Activated CD8-positive, alpha-beta memory T cell treated with anti-CD3 and anti-CD28 coated beads for 4 hours (primary cell): ENCODE measurements at places on chromosomes 6 and 20.

GRCh38 chr20:19185083-19185482, 27.4 kb upstream of the SLC24A3 start:
- DNase-seq = no peak

DNA sequence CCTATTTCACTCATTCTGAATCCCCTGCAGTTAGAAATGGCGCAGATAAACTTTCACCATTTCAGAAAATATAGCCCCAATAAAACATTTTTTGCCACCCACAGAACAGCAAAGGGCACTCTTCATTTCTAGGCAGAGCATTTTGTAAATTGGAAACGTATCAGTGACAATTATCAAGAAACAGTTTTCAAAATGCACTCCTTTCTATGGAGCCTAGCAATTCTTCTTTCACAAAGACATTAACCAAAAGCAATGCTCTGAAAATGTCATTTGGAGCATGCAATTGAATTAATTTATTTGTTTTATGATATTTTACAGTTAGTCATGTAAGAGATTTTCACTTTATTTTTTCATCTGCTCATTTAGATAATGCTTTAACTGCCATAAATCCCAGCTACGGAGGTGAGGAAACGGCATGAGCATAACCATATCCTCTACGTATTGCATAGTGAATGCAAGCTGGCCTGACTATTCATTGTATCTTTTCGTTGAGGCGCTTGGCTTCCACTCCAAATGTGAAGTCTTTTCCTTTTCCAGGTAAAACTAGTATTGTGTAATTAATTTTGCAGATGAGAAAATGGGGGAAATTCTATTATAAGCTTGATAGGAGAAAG, 813.4 kb downstream of the C6orf118 start:
- no peak for DNase-seq

DNA sequence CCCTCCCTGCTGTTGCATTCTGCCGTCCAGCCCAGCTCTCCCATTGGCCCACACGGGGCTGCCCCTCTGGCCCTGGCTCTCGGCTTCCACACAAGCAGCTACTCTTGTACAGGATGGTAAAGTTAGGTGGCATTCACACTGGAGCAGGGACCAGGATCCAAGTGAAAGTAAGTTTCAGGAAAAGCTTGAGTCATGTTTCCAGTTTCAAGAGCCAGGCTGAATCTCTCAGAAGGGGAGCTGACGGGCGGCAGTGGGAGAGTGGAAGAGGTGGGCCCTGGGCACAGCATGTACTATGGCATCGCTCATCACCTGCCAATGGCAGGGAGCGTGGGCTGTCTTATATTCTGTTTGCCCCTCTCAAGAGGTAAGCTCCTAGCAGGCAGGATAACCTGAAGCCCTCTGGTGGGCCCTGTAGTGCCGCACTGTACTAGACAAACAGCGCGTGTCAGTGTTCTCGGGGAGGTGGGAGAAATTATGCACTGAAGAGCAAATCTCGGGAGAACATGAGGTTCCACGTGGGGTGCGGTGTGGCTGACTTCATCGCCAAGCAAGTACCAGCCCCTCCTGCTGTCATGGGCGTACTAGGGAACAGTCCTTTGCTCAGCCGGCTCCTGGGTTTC, 241.5 kb downstream of the NRN1 start:
- DNase-seq = no peak

GRCh38 chr6:40626886-40627285, 39.7 kb upstream of the LRFN2 start:
- no peak for DNase-seq

GRCh38 chr6:20467437-20467836, 65.8 kb downstream of the E2F3 start:
- DNase-seq = no peak

- no peak for DNase-seq
Observed at GRCh38 chr6:152402791-152403190, 234.4 kb downstream of the SYNE1 start.

DNA sequence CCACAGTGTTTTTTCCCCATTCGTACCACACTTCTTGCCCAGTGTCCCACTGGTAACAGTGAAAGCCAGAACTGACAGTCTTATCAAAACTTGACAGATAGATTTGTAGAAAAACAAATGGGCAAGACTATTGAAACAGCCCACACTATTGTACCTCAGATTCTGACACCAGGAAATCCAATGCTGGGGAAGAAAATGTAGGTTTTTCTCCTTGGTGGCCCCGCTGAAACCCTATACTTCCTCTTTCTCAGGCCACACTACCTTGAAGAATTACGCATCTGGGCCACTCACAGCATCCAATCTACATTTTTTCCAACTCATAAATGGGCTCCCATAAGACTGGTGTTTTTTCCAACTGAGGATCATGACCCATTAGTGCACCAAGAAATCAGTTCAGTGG, 90.9 kb upstream of the HDDC2 start:
- no peak for DNase-seq

DNA sequence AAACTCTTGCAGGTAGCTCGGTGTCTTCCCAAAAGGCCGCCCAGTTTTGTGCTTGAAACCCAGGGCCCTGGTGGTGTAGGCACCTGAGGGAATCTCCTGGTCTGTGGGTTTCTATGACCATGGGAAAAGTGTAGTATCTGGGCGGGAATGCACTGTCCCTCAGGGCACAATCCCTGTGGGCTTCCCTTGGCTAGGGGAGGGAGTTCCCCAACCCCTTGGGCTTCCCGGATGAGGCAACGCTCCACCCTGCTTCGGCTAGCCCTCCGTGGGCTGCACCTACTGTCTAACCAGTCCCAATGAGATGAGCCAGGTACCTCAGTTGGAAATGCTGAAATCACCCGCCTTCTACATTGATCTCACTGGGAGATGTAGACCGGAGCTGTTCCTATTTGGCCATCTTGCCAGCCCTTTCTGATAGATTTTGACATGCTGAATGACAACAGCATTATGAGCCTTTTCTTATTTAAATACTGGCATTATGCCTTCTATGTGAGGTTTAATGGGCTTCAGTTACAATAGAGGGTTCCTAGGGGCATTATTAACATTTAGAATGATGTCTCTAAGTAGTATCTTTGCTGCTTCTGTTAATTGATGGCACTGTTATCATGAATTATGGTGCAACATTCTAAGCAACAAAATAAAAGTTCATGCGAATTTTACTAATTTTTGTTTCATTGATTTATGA, 133.7 kb upstream of the FLRT3 start:
- DNase-seq = no peak

GRCh38 chr6:3328796-3329195, 70.0 kb downstream of the PSMG4 start:
- DNase-seq = no peak

GRCh38 chr20:62219101-62219991, 732 bp downstream of the HRH3 start:
- DNase-seq = no peak

DNA sequence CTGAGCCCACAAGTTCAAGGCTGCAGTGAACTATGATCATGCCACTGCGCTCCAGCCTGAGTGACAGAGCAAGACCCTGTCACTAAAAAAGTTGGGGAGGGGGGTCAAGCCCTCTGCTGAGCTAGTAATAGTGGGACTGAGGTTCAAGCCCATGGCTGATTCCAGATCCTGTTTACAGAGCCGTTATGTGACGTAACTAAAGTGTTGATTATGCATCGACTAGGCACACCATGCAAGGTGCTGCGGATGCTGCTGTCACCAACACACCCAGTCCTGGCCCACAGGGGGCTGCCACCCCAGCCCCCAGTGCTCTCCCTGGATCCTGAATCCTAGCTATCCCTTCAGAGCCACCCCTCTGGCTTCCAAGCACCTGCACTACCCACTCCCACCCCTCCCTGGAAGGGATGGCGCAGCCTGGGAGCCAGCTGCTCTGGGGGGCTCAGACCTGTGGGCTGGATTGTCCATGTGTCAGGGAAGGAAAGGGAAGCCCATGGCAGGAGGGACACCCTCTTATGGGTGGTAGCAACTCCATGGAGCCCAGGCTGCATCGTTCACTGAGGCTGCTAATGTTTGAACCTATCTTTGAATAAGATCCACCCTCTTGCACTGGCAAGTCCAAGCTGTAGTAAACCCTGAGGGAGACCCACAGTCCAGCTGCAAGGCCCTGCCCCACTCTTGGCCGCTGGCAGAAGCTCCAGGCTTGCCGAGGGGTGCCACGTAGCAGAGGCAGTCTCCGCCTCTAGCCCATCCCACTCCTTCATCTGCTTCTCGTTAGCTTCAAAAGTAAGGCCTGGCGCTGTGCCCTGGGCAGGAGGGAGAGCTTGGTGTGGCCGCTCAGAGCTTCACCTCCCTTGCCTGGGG, 95.0 kb downstream of the SNX5 start:
- no peak for DNase-seq

- DNase-seq = no peak
Observed at GRCh38 chr6:25118038-25118437, 161.1 kb upstream of the CARMIL1 start.

DNA sequence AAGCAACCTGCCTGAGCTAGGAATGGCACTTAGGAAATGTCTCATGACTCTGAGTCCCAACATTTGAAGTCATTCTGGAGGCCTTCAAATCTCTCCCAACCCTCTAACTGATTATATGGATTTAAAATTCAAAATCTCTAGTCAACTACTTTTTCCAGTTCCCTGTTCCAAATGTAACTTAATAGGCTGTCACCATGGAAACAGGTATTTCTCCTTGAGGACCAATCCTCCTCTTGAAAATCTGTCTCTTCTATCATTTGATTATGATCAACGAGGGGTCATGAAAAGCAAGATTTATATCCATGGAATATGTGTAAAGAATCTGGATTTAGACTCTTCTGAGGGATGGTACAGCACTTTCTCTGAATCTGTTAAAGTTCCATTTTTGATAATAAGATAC, 127.3 kb upstream of the DTNBP1 start:
- DNase-seq = no peak

DNA sequence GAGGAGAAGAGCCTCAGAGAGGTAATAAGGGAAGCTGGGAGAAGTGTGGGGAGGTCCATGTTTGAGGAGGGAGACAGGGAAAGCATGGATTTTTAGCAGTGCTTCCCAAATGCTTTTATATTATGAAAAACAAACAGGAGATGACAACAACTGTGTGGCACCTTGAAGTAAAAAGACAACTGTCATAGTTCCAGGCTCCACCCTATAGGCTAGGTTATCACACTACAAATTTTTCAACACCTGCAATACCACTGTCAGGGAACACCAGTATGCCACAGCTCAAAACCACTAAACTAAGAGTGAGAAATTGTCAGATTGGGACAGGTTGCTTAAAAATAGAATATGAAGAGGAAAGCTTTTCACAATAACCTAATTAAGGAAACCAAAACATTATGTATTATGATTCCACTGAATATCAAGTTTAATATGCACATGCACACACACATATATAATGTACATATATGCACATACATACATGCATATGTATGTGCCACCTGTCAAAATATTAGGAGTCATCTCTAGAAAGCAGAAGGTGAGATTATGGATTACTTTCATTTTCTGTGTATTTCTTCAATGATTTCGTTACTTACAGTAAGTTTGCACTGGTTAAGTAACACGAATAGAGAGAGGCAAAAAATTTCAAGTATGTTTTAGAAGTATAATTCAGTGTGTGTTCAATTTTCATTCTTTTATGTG, 261.2 kb downstream of the PTPRK start:
- no peak for DNase-seq

DNA sequence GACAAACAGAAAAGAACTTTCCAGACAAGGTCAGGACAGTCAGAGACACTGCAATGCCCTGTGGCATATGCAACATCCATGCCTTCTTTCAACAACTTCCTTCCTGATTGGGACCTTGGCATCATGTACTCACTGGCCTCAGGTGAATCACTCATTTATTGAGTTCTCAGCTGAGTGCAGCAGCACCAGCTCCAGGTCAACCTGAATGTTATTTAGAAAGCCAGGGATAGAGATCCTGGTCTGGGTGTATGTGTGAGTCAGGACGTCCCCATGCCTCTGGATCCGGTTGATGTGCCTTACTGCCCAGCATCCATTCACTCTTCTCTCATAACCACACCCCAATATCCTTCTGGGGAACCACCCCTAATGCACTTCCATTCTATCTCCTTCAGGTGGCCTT, 54.4 kb downstream of the SNRNP48 start:
- no peak for DNase-seq

- no peak for DNase-seq
Observed at GRCh38 chr6:47671777-47672176, 26.6 kb upstream of the ADGRF4 start.

DNA sequence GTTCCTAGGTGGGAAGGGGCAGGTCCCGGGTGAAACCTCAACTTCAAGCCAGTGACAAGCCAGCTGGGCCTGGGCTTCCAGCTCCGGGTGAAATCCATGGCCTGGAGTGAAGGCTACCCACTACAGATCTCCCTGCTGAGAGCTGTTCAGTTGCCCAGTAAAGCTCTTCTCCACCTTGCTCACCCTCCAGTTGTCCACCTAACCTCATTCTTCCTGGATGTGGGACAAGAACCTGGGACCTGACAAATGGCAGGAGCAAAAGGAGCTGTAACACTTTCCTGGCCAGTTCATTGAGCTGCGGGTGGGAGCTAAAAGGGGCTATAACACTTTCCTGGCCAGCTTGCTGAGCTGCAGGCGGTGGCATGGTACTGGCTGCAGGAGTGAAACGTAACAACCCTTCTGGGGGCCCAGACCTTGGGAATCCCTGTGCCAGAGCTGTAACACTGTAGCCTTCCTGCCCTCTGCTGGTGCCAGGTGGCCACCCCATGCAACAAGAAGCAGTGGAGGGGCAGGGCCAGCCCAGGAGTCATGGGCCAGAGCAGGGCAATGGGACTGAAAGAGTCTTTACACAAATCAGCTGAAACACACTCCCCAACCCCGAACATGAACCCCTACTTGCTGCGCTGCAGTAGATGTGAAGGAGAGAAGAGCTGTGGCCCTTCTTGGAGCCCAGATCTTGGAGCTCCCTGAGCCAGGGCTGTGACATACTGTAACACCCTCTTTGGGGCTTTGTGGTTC, 3.6 kb upstream of the HINT3 start:
- DNase-seq = no peak

- no peak for DNase-seq
Observed at GRCh38 chr20:7637184-7637583, 303.1 kb downstream of the HAO1 start.

DNA sequence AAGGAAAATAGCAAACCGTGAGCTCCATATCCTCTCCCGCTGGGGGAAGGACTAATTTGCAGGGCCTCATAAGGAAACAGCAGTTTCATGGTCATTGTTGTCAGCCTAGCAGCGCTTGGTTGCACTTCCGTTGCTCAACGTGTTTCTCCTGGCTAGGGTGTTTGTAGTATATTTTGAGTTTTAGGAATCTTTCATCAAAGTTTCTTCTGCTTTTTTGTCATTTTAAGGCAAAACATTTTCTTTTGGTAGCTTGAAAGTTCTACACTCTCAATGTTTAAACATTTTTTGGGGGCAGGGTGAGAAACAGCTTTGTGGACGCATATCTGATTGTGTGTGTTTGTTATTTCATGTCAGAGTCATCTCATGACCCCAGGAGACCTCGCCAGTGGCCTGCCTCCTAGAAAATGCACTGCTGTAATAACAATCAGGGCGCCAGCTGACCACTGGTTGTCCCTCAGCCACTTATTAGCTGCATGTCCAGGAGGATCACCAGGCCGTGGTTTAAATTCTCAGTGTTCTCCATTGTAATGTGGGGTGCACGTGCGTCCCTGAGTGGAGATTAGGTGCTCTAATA, 20.6 kb downstream of the JARID2 start:
- no peak for DNase-seq
